ENCODE measurements at places on chromosomes 2 and 18.
A peak's percentile ranks its signal among the peaks of the same experiment; 100 is the strongest.

- DNase-seq: no peak
These were observed 72.2 kb upstream of the ALKAL2 start for GRCh38 chr2:360124-360523.

- DNase-seq: no peak
These were observed 138.9 kb upstream of the NABP1 start for GRCh38 chr2:191539068-191539467.

DNA sequence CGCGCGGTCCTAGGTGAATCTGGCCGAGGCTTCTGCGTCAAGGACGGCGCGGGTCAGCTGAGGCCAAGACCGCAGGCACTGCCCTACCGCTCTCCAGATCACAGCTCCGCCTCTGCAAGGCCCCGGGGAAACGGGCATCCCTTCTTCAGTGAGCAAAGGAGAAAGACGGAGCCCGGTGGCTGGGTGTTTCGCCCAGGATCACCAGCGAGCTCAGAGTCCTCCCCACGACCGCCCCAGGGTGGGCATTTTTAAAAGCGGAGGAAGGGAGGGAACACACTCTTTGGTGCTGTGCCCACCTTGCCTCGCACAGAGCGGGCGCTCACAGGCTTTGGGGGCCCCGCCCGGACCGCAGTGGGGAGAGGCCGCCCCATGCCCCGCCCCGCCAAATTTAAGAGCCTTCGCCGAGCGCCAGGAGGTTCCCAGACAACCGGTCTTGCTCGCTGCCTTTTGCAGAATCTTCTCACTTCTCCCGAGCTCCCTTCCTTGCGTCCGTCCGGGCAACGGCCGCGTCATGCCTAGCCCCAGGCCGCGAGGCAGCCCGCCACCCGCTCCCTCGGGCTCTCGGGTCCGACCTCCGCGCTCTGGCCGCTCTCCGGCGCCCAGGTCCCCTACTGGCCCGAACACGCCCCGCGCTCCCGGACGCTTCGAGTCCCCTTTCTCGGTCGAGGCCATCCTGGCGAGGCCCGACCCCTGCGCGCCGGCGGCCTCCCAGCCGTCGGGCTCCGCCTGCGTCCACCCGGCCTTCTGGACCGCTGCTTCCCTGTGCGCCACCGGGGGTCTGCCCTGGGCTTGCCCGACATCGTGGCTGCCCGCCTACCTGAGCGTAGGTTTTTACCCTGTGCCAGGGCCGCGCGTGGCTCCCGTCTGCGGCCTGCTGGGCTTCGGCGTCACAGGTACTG is at the start of gene NOTO:
NOTO (plus strand) TSS at position 419 of the 899 bp plus-strand sequence; CDS start at position 512, 93 bp downstream.
- no peak for DNase-seq

GRCh38 chr2:152415231-152415642 is 80.3 kb downstream of the FMNL2 start:
- DNase-seq: no peak

- DNase-seq: no peak
These were observed 678 bp upstream of the UBE2E3 start for GRCh38 chr2:180979749-180980105.

DNA sequence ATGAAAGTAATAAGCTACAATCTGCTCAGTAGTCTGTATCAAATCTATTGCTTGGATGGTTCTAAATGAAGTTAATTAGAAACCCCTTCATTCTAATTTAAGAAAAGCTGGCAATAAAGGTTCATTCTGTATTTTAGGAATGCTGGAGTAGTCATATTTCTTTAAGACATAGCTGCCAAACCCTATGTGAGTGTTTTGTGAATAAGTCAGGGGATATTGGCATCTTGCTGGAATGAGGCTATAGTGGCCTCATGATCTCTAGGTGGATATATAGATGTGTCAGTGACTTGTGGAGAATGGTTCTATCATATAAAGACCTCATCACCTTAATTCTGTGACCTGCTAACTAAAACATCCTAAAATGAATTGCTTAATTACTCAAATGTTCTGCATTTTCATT is 196.3 kb downstream of the PDE1A start:
- no peak for DNase-seq

- no peak for DNase-seq
These were observed 195.0 kb downstream of the MYCN start for GRCh38 chr2:16135196-16135912.

- DNase-seq: no peak
These were observed 99.6 kb downstream of the FMNL2 start for GRCh38 chr2:152434395-152435182.

GRCh38 chr2:214946949-214947348 is 137.5 kb upstream of the BARD1 start:
- no peak for DNase-seq

DNA sequence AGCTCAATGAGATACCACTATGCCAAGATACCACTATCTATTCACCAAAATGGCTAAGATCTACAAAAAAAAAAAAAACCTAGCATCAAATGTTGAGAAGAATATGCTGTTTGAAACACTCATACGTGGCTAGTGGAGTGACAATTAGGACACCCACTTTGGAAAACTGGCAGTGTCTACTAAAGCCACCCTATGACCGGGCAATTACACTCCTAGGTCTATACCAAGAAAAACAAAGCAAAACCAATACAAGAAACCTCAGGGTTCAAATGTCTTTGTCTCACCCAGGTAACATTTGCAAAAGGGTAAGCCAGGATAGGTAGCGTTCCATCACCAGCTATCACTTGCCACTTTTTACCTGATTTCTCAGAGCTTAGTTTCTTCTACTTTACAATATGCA is 123.6 kb upstream of the CAB39 start:
- DNase-seq: no peak

DNA sequence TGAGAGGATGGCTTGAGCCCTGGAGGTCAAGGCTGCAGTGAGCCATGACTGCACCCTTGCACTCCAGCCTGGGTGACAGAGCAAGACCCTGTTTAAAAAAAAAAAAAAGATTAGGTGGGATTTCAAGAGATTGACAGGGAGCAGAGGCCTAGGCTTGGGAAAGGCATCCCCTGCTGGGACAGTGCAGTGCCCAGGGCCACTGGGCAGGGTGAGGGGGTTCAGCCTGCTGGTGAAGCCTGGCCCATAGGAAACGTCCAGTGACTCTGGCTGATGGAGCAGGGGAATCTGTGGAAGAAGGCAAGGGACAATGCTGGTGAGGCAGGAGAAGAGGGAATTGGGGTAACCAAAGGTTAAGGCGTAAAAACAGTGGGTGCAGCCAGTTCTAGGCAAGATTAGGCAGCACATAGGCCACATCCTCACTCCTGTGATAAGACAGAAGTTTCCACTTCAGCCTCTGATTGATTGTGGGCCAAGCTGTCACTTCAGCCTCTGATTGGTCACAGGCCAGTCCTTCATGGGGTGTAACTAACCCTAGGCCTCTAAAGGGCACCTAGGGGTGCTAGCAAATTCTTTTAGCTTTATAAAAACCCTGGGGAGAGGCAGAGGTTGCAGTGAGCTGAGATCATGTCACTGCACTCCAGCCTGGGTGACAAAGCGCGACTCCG is 128.6 kb downstream of the MSH2 start:
- DNase-seq: no peak

- DNase-seq: no peak
These were observed 22.3 kb upstream of the TYMS start for GRCh38 chr18:635171-635570.

GRCh38 chr2:209334188-209335017 is 89.4 kb upstream of the MAP2 start:
- DNase-seq: peak; percentile 61

DNA sequence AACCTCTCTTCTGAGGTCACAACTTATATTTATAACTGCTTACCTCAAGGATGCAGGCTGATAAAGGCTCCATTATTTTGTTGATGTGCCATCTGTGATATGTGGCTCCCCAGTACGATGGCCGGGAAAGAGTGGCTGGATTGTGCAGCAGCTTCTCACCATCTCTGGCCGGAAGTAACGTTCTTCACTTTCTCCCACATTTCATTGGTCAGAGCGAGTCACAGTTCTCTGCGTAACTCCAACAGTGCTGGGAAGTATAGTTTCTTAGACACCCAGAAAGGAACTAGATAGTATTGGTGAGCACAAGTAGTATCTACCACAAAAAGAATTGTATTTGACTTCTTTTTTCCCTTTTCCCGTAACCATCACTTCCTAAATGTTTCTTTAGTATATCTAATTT is 28.7 kb downstream of the ZSWIM2 start:
- no peak for DNase-seq

GRCh38 chr2:118098307-118099030 is 10.2 kb downstream of the INSIG2 start:
- DNase-seq: no peak

DNA sequence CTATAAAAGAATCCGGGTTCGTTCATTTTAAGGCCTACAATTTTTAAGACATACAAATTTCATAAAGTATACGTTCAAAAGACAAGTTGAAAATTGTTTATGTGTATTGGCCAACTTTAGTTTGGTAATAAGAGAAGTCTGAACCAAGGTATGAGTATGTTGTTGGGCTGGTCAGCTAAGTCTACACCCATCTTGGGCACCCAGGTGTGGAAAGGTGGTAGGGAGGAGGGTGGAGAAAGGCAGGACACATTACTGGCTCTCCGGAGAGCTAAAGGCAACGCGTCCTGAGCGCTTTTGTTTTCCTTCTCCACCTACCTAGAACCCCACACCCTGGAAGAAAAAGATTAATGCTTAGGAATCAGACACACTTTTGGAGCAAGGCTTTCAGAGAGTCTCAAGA is 899 bp upstream of the PELI1 start:
- DNase-seq: no peak

GRCh38 chr2:238187618-238188548 is 15.6 kb downstream of the ILKAP start:
- no peak for DNase-seq

DNA sequence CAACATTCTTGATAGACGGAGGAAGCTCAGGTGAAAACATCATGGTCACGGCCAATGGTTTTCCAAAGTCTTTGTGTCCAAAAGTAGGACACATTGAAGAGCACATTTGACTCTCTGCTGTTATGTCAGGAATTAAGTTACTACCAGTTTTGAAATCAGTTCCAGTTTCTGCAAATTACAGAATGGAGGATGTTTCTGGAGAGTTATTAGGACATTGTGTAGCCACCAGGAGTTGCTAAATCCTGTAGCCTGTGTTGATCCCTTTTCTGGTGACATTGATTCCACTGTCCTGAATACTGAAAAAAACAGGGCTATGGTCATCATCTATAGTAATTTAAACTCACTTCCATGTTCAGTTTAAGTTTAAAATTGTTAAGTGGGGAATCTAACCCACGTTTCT is 15.3 kb downstream of the UPP2 start:
- DNase-seq: no peak

DNA sequence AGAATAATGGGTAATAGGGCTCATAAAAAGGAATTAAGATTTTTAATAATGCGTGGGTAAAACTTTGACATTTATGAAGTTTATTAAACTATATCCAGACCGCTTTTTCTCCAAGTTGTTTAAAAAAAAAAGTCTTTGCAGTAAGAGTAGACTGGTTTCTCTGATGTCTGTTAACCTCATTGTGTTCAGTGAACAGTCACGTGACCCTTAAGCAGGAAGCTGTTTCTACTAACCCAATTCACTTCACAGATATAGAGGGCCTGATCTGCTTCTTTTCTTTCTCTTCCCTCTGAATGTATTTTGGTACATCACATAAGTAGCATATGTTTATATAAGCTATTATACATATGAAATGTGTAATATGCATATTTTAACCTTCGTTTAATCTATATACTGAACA is 1011.3 kb upstream of the CELF4 start:
- no peak for DNase-seq

DNA sequence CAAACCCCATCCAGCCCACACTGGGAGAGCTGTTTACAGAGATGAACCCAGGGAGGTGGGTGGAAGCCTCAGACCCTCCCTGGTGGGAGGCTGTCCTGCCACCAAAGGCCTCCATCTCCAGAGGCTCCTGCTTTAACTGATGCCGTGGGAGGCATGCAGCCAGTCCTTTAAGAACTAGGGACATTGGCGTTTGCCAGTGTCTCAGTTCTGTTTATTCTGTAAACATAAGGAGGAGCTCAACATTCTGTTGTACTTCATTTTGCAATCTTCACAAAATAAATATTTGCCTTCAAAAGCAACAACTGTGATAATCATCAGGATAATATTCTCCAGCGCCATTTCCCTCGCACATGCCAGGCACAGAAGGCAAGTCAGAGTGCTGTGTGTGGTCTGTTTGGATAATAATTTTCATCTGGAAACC is 6.8 kb downstream of the EDAR start:
- no peak for DNase-seq

DNA sequence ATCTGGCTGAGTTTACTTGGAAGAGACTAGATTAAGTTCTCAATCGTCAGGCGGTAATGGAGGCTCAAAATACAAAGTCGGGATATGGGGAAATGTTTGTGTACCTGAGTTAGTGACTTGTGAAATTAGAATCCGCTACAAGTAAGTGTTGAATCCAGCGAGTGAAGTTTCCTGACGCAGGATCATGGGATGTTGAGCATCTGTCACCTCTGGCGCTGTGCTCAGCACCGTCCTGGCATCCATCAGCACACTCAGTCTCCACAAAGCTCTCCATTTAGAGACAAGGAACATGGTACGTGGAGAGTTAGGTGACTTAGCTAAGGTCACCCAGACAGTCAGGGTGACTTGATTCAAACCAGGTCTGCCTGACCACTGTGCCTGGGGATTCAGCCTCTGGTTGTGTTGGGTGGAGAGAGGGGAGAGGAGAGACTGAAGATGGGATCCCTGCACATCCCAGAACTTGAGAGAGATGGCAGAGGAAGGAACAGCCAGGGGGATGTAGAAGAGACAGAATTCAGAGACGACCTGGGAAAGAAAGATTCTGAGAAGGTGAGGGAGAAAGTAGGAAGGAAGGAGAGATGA is 251.2 kb downstream of the ACKR3 start:
- no peak for DNase-seq

- no peak for DNase-seq
These were observed 352 bp upstream of the HOXD12 start for GRCh38 chr2:176099159-176099727.

- DNase-seq: no peak
These were observed 14.9 kb downstream of the SLC9A4 start for GRCh38 chr2:102487761-102488462.

- DNase-seq: no peak
These were observed 37.3 kb downstream of the CYRIA start for GRCh38 chr2:16628314-16628713.

DNA sequence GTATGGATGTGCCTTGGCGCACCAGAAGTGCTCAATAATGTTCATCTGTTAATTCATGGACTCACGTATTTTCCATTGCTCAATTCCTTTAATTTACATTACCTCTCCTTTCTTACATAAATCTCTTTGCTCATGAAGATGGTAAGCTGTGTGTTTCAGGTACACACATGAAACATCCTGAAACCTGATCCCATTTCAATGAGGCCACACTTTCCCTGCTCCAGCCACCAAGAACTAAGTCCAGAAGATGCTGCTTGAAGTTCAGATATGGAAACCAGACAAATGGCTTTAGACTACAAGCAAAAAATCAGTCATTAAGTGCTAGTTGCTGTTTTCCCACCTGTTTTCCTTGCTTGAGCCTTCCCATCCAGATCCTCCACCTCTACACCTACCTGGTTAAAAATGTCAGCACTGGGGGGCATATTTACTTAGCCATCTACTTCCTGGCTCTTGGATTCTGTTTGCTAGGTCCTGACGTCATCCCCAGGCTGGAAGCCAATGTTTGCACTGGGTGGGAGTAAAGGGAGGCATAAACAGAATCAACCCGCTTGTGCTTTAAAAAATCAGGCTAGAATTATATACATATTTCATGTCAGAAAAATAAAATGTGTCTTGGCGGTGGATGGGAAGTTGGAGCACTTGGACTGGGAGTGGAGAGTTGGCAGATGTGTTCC is 309.7 kb downstream of the OSR1 start:
- DNase-seq: no peak

All from NCI-H526 treated with DMSO at 0.1 percent for 48 hours (cell line).